ENCODE measurements at places on chromosomes 7 and 10.

DNA sequence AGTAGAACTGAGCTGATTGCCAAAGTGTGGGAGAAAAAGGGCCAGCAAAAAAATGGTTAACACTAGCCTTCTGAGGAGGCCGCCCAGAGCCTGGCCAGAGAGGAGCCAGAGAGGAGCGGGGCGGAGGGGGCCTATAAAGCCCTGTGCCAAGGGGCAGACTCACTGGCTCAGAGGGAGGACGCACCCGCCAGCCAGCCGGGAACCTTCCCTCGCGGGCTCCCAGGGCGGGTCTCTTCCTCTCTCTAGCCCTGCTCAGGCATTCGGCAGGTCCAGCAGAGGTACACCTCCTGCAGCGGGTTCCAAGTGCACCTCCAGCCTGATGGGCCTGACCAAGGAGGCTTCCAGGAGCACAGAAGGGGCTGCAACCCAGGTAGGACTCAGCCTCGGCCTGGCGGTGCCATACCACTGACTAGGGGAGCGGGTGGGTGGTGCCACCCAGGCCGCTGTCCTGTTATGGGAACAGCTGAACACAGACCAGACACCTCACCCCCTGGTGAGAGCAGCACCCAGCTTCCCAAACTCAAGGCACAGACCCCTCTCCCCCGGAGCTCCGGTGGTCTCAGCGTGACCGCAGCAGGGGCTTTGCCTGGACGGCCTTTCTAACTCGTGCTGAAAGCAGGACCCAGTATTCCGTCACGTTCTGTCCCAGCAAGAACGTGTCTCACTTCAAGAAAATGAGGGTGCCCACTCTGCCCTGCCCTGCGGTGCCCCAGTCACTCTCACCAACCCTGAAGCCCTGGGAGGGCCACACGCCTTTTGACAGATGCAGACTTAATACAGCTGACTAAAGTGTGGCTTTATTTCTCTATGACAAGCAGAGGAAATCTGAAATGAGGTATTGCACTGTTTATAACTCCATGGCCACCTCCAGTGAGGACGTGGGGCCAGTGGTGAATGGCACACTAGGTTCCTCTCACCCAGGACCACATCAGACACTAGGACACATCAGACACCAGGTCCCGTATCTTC, at the start of gene GPER1:
GPER1 (plus strand) TSS at position 162 of the 969 bp plus-strand sequence. CDS start 3,616 bp downstream, outside the sequence.
- no peak for DNase-seq

DNA sequence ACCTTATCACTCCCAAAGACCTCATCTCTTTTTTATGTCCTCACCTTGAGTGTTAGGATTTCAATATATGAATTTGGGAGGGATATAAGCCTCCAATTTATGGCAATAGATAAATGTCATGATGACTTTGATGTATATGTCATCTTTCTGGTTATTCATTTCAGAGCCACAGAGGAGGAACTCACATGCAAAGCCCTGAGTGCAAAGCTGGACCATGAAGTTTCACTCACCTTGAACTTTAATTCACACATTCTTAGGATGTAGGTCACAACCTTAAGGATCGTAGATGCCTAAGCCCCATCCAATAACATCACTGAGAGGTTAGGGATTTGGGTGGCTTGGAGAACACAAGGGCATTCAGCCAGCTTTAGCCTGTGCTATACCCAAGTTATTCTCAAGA, 81.9 kb upstream of the ZPBP start:
- no peak for DNase-seq

DNA sequence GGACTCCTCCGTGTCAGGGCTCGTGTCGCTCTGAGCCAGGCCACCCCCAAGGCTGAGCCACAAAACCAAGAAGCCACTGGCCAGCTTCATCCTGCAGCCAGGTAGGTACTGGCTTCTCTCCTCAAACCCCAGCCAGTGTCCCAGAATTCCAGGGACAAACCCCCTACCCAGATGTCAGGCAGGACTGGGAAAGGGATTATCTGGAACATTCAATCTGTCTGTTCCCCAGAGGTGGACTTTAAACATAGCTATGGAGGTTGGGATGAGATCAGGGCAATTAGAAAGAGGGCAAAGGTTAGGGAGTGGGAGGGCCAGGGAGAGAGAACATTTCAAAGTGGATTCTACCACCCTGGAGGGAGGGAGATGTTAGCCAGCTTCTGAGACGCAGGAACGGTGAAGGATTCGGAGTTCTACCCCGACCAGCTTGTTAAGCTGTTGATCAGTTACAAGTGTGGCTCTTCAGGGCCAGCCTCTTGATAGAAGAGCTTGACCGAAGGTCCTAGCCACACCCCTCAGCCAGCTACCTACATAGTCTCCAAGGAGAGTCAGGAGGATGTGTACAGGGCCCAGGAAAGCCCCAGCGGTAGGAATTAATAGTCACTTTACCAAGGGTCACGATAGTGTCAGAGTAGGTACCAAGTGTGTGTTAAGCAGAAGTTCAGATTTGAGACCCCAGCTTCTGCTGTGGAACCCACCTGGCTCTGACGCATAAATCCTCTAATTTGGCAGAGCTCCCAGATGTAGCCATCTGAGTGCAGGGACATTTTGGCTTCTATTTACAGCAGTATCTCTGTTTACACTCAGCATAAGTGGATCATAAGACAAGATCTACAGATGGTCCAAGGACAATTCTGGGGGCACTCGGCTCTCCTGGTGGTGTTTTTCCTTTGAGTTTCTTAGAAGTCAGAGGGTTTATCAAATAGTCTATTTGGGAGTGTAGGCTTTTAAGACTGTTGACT, at the start of gene PLA2G12B:
PLA2G12B (minus strand) TSS at position 211 of the 959 bp plus-strand sequence; CDS start at position 90, 121 bp downstream.
- no peak for DNase-seq

DNA sequence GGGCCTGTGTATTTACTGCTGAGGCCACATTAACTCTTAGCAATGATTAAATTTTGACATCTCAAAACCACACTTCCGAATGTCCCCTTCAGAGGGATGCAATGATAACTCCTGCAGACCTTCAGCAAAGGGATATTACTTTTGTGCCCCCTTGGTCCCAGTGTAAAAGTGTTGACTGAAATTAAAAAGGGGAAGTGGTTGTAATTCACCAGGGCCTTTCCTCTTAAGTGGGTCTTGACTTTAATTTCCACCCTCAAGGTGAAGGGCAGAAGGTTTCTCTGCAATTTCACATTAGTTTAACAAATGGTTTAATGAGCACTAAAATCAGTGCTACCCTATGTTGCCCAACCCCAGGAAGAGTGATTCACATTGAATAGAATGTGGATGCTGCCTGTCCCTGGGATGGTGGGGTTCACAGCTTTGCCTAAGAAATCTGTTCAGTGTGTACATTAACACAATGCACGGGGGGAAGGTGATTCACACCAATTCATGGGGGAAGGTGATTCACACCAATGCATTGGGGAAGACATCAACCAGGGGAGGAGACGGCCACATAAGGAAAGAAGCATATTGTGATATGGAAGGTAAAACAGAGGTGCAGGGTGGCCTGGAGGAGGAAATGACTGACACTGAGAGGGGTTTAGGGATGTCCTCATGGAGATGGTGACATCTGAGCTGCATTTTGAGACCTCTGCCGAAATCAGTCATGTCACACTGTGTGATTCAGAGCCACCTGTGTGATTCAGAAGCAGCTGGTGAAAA, 19.4 kb upstream of the TNS3 start:
- DNase-seq, result no peak

GRCh38 chr7:138396251-138397070, 63.6 kb upstream of the TRIM24 start:
- no peak for DNase-seq

DNA sequence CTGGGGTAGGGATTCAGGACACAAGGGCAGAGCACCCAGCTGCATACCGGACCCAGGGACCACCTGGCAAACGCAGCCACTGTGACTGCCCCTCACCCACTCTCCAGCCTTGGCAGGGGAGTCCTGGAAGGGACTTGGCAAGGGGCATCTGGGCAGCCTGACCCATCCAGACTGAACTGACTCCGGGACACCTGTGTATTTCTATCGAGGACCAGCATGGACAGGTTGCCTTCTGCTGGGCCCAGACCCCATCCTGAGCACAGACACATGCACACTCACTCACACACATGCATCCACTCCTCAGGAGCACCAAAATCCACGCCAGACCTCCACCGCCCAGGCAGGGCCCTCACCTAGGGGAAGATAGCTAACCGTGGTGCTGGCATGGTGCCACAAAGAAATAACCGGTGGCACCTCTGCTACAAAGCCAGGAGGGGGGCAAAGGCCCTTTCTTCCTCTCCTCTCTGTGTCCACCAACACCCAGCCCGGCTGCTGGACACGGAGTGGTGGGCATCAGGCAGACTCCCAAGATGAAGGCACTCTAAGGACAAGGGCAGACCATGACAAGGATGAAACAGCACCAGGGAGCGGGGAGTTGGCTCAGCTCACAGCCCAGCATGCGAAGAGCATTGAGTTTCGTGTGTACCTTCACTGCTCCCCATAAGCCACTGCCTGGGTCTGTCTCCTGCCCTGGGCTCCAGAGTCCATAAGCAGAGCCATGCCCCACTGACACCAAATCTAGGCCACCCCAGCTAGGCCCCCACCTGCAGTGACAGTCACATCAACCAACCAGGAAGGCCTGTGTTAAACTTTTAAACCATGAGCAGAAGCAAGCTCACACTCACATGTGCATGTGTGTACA, 35.3 kb downstream of the KCNH2 start:
- DNase-seq, result no peak

DNA sequence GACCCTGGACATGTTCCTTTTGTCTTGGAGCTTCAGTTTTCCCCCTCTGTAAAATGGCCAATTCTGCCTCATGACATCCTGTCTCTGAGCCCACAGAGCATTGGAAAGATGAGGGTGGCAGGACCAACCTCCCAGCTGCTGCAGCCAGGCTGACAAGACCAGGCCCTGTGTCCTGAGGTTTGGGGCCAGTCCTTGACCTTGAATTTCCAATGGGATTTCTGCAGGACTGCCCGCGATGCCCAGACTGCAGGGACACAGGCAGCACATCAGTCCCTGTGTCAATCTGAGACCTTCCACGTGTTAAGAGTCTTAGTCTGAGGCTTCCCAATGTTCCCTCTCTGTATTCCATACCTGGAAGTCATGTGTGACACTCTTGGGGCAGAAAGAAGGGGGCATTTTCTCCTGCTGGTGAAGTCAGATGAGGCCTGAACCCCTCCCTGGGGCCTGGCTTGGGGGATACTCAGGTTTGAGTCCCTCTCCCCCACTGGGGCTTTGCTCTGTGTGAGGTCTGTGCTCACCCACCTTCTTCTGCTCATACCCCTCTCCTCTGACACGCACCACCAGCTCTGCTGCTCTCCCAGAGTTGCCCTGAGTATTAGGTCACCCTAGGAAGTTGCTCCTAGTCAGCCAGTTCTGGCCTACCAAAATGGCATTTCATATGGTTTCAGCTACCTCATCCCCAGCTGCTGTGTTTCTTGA, 79.2 kb downstream of the ADCY1 start:
- no peak for DNase-seq
